ENCODE measurements at places on chromosomes 12 and 14.

DNA sequence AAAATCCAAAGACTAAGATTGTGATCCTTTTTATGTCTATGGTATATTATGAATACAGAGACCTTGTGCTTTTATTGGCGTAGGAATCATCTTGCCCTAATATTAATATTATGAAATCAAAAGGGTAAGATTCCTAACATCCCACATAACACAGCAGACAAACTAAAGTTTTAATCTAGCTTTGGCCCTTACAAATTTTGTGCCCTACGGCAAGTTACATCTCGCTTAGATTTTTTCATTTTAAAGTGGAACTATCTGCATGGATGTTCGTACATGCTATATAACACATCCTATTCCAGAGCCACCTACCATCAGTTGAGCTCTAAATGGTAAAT lies 217 bp upstream of the SMIM10L1 start:
- DNase-seq, result no peak

GRCh38 chr12:110287986-110288385 lies 6.9 kb downstream of the ATP2A2 start:
- no peak for DNase-seq

GRCh38 chr14:100111931-100112704 lies 46.9 kb downstream of the EVL start:
- DNase-seq, result no peak

GRCh38 chr12:122499991-122500684 lies 594 bp downstream of the ZCCHC8 start:
- DNase-seq, result peak; percentile 56

DNA sequence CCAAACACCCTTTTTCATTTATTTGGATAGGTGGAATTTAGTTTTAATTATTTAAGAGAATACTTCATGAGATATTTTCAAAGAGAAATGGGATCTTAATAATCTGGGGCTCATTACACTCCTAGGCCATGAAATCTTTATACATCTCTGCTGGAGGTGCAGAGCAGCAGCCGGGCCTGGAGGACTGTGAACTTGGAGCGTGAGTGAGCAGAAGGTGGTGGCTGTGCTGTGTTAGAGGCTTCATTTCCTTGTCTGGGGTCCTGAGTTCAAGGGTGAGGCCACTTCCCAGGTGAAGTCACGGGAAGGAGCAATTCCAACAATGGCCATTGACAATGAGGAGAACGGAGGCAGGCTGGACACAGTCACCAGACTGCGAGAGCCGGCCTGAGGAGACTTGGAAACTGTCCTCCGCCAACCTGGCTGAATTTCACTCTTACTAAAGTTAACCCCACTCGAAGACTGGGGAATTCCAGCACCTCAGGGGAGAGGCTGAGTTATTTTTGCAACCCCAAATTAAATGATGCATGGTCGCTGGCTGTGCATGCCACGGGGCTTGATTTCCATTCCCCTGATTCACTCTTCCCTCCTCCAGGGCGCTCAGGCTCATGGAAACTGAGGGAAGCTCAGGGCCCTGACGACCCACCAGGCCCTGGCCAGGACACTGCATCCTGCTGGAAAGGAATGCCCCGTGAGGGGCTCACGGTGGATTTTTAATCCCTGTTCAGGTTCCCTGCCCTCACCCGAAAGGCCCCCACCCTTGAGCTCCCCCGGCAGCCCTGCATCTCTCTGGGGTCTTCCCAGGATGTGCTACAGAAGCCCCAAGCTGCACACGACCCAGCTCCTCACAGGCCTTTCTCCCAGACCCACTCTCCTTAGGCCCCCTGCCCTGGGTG lies 22.6 kb upstream of the TRAF3 start:
- DNase-seq, result no peak

GRCh38 chr12:27984275-27984674 lies 11.7 kb upstream of the PTHLH start:
- DNase-seq, result peak; percentile 67

DNA sequence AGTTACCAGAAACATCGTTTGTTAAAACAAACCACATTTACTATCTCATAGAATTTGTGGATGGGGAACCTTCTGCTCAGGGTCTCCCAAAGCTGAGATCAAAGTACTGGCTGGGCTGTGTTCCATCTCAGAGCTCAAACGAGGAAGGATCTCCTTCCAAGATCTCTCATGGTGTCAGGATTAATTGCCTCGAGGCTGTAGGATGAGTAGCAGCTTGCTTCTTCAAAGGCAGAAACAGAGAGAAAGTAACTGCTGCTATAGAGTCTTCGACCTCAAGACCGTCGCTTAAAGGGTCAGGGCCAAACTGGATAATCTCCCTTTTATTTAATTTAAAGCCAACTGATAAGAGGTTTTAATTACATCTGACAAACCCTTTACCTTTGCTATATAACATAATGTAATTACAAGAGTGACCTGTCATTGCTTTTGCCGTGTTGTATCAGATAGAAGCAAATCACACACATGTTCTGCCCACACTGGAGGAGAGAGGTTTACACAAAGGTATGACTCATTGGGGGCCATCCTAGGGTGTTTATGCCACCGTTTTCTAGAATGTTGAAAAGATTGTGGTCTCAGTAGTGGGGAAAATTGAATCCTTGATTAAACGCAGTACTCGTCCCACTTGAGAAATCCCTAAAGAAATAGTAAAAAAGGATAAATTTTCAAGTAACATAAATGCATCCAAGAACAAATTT lies 868.8 kb upstream of the TMEM132C start:
- no peak for DNase-seq

GRCh38 chr14:56487090-56487667 lies 92.4 kb upstream of the TMEM260 start:
- DNase-seq, result no peak

DNA sequence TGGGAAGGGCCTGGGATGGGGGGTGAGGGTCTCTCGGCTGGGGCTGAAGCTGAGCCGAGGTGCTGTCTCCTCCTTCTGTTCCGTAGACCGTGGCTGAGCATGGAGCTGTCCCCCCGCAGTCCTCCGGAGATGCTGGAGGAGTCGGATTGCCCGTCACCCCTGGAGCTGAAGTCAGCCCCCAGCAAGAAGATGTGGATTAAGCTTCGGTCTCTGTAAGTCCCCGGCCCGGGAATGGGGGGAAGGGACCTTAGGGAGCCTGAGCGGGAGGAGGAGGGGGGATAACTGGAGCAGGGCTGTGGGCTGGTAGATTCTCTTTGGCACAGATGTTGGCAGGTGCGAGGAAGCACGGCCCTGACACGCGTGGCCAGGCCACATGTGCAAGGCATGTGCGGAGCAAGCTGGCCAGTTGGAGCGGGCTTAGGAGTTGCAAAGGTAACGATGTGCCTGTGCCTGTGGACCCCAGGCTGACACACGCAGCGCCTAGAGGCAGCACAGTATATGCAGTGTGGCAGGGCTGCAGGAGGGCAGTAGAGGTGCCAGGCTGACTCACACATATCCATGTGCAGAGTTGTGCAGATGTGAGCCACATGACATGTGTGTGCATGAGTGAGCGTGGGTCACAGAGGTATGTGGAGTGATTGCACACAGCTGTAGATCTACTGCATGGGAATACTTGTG lies 512 bp downstream of the PDE1B start:
- DNase-seq, result peak; percentile 26
